Stimulated activated CD4-positive, alpha-beta T cell treated with anti-CD3 and anti-CD28 coated beads, Interleukin-1b, Interleukin-23, amount 100 ng/mL, for 1 hour (primary cell): ENCODE measurements at places on chromosomes 3 and 15.

DNA sequence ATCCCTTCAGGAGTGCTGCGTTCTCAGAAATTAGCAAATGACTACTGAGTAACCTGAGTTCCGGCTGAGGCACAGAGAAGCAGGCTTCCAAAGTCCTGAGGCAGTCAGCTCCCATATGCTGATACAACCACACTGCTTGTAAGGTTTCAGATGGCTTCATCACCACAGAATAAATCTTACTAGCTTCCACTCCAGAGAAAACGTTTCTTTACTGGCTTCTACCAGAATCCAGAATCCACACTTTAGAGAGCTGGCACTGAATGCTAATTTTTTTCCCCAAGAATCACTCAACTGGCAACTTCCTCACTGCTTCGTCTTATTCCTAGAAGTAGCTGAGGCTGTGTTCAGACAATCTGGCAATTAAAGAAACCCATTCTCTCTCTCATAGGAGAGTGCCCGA lies 21.4 kb downstream of the TAMM41 start:
- DNase-seq = no peak

GRCh38 chr15:57609805-57610529 lies 18.3 kb downstream of the MYZAP start:
- DNase-seq = no peak

GRCh38 chr15:34861214-34861613 lies 65.9 kb upstream of the ACTC1 start:
- DNase-seq = no peak

- no peak for DNase-seq
Measured at GRCh38 chr3:193240436-193240849, 579 bp upstream of the PLAAT1 start.

DNA sequence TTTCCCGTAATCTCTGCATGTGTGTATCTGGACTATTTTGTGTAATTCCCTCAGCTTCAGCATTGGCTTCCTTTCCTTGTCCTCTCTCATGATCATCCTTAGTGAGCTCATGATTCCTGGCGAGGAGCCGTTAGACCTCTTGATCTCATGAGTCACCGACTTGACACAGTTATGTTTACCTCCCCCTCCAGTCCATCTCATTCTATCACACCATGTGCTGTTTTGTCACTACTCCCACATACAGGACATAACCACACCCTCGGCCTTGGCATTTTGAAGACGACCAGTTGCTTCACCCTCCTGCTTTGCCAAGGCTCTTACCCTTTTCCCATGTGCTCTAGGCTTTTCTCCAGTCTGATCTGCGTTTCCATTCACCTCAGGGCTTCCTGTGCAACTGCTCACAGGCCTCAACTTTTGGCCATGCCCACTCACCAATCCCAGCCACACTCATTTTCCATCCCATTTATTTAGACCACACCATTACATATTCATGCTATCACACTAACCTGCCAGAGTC lies 41.5 kb downstream of the CP start:
- DNase-seq = no peak

GRCh38 chr15:52858782-52859176 lies 68.6 kb upstream of the ONECUT1 start:
- no peak for DNase-seq

DNA sequence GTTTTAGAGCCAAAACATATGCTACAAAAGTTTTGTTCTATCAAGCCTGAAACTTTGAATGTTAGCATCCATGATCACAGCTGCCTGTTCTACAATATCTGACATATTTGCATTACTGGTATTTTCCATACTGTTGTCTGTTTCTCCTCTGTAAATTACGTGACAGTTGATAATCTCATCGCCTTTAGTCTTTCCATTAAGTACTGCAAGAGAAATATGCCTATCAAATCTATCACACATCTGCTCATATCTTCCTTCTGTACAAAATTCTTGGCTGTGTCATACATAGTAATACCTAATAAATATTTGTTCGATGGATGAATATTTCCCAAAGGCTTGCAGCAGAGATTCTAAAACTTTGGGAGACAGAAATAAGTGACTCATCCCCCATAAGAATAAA lies 717.3 kb downstream of the OTOL1 start:
- no peak for DNase-seq

DNA sequence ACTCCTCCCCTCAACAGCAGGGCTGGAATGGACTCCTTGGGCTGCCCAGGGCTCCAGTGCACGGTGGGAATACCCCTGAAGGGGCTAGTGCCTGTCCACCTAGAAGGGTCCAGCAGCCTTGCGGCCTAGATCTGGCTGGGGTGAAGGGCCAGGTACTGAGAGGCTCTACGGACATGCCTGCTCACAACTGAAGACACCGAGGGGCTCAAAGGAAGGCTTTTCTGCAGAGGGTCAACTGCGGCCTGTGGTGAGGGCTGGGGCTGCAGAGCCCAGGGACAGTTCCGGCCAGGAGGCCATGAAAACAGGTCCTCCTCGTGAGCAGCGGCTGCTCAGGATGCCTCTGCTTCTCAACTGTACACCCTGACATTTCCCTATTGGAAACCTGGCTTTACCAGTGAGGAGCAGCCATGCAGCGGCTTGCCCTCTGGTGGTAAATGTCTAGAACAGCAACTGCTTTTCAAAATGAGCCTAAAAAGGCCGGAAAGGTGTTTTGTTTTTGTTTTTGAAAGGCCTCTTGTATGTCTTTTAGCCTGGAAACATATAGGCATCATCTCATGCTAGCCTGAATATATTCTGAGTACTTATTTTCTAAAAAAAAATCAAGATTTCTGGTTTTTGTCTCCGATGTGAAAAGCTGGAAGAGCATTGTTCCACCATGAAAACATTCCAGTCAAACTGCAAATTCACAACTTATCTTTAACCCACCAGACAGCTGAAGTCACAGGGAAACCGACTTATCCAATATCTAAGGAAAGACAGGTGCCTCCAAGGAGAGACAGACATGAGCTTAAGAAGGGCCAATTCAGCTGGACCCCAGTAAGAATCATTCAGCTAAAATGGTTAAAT lies 163.4 kb downstream of the KLF13 start:
- no peak for DNase-seq

GRCh38 chr3:165837058-165837525 lies at the start of gene BCHE:
BCHE (minus strand) TSS chr3:165837423; CDS start chr3:165831033, 6,390 bp downstream.
- DNase-seq = no peak

- no peak for DNase-seq
Measured at GRCh38 chr3:133925960-133926735, 30.5 kb upstream of the RAB6B start.

- no peak for DNase-seq
Measured at GRCh38 chr15:93348711-93349545, 259.9 kb upstream of the RGMA start.

GRCh38 chr15:25972141-25972675 lies 109.1 kb upstream of the ATP10A start:
- no peak for DNase-seq

GRCh38 chr3:132605374-132605792 lies 8.3 kb downstream of the ACKR4 start:
- DNase-seq = no peak

- no peak for DNase-seq
Measured at GRCh38 chr3:146449076-146449475, 20.3 kb downstream of the PLSCR2 start.

DNA sequence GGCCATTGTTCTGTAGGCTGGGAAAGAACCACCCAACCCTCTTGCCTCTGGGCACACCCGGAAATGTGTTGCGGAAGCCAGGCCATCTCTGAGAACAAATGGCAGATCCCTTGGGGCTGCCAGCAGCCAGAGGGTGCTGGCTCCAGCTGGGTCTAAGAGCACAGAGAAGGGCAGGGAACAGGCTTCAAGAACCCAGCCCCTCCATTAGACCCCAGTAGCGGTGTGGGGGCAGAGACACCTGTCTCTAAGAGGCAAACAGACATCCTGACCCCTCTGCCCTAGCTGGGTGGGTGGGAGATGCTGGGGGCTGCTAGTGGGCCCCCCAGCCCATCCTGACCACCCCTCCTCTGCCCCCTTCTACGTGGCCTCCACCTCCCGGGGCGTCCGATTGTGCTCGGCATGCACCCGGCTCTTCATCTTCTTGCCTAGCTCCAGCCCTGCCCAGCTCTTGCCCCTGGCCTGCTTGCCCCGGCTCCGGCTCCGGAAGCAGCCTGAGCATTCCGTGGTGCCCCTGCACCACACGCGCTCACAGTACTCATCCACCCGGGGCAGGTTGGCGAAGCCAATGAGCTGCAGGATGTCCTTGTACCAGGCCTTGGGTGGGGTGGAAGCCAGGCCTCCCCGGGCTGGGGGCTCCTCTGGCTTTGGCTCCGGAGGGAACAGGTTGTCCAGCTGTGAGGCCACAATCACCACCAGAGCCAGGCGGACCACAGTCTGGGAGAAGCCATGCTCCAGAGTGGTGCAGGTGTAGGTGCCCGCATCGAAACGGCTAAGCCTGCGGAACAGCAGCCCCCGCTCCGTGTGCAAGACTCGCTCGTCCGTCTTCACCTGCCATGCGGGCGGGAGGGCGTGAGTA lies 9.4 kb downstream of the SEMA3G start:
- no peak for DNase-seq

- DNase-seq = no peak
Measured at GRCh38 chr3:118144919-118145318, 889.7 kb downstream of the IGSF11 start.
